CD4-positive, alpha-beta T cell treated with Interferon gamma for 1 hour (primary cell): ENCODE measurements at places on chromosomes 4 and X.

- no peak for DNase-seq
Observed at GRCh38 chrX:124229374-124229773, 103.1 kb upstream of the TEX13D start.

GRCh38 chr4:153228512-153229140, 24.4 kb downstream of the TRIM2 start:
- no peak for DNase-seq

DNA sequence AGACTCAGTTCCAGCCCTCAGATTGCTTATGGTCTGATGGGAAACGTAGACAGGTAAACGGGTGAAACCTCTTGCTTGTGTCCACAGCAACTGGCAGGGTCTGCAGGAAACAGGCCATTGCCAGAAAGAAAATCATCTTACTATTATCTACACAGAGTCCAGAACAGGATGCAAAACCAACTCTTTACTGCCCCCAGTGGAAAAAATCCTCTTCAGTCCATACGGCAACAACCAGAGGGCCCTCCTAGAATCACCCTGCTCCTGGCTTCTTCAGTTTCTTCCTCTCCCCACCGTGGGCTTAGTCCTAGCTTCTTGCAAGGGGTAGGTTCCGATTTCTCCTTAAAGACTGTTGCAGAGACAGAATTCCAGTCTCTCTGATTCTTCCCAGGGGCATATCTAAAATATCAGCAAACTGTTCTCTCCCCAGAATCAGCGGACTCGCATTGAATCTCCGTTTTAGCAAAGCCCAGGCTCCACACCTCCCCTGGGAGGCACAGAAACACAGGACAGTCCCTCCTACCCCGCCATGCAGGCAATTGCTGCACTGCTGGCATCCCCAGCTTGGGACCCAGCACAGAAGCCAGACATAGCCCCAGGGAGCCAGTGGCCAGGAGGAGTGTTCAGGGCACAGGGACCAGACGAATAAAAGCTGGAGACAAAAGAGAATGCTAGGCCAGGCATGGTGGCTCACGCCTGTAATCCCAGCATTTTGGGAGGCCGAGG, 41.0 kb upstream of the SH3RF1 start:
- DNase-seq: peak; percentile 13

GRCh38 chr4:21385706-21386105, 562.9 kb downstream of the KCNIP4 start:
- DNase-seq: no peak

DNA sequence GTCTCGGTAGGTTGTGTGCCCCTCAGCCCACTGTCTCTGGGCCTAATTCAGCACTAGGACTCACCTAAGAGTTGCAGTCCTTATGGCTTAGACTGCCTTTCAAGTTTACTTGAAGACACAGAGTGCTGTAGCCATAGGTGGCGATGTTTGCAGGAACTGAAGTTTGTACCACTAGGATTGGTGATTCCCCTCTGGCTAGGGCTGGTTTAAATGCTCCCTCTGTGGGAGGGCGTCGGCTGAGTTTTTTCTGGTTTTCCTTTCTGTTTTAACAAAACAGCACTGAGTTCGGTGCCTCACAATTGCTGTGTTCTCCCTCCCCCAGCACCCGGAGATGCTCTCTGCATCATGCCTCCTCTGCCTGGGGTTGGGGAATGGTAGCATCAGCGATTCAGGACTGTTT, 480.9 kb downstream of the PCDH11X start:
- no peak for DNase-seq

DNA sequence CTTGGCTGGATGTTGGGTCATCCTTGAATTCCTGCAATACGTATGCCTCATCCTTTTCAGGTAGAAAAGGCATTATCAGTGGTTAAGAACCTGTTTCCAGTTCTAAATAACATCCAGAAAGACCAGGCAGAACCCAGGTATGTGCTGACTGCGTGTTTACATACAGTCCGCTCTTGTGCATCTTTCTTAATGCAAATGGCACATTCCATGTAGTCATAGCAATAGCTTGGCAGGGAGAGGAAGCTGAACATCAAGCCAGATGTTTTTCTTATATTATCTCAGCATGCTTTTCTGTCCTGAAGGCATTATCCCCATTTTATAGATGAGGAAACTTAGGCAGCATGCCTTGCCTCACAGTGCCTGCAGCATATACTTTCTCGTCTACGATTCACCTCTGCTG, 2.1 kb downstream of the DCLK2 start:
- DNase-seq: no peak

GRCh38 chr4:24932515-24933225, 19.8 kb upstream of the CCDC149 start:
- no peak for DNase-seq

- DNase-seq: no peak
Observed at GRCh38 chr4:43348591-43348990, 456.1 kb downstream of the GRXCR1 start.

GRCh38 chr4:158890294-158890693, 121.5 kb downstream of the FNIP2 start:
- no peak for DNase-seq

- DNase-seq: no peak
Observed at GRCh38 chr4:166895771-166896170, 338.5 kb downstream of the SPOCK3 start.

- no peak for DNase-seq
Observed at GRCh38 chr4:153542834-153543233, 76.7 kb downstream of the TMEM131L start.

GRCh38 chr4:4603067-4603466, 61.2 kb upstream of the STX18 start:
- no peak for DNase-seq

DNA sequence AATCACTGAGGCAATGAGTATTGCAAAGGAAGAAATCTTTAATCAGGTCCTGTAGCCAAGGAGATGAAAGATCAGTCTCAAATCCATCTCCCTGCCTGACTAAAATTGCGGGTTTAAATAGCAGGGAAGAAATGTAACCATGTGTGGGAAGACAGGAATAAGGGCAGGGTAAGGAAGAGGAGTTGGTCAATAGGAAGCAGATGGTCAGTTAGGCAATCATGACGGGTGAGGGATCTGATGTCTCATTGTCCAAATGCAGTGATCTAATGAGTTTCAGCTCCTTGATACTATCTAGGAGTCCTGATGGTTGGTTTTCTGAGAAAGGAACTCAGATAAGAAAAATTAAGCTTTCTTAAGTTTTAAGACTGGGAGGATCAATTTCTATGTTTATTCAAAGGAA, 200.8 kb downstream of the SPATA18 start:
- DNase-seq: no peak

GRCh38 chr4:66376396-66376795, 706.1 kb upstream of the EPHA5 start:
- DNase-seq: no peak

DNA sequence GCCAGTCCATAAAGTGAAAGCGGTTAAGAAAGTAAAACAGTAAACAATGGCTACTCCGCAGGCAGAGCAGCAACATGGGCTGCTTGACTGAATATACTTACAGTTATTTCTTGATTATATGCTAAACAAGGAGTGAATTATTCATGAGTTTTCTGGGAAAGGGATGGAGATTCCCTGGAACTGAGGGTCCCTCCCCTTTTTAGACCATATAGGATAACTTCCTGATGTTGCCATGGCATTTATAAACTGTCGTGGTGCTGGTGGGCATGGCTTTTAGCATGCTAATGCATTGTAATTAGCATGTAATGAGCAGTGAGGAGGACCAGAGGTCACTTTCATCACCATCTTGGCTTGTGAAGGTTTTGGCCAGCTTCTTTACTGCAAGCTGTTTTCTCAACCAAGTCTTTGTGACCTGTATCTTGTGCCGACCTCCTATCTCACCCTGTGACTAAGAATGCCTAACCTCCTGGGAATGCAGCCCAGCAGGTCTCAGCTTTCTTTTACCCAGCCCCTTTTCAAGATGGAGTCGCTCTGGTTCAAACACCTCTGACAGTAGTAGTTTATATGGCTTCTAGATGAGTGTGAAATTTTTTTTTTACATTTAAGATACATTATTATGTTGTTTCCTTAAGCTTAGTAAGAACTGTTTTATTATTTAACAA, 514.8 kb upstream of the TENM3 start:
- DNase-seq: no peak

- no peak for DNase-seq
Observed at GRCh38 chrX:65598559-65599147, 64.1 kb upstream of the LAS1L start.

GRCh38 chr4:102180046-102180445, 165.2 kb downstream of the SLC39A8 start:
- no peak for DNase-seq

DNA sequence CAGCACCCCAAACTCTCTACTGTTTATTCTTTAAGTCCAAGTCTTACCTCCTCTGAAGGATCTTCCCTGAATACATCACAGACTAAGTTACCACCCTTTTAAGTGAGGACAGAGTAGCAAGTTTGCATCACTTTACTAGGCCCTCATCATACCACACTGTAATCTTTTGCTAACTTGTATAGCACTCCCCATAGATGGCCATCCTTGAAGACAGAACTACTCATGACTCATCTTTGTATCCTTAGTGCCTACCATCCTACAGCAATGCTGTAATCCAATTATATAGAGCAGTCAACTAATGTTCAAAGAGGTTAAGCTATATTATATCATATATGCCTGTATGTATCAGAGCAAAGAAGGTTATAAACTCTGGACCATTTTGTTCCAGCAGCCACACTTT, 101.4 kb downstream of the ADAMTS3 start:
- no peak for DNase-seq

GRCh38 chrX:115968436-115969252, 201.9 kb upstream of the AGTR2 start:
- no peak for DNase-seq

- no peak for DNase-seq
Observed at GRCh38 chr4:152161676-152162330, 374.1 kb downstream of the FBXW7 start.

DNA sequence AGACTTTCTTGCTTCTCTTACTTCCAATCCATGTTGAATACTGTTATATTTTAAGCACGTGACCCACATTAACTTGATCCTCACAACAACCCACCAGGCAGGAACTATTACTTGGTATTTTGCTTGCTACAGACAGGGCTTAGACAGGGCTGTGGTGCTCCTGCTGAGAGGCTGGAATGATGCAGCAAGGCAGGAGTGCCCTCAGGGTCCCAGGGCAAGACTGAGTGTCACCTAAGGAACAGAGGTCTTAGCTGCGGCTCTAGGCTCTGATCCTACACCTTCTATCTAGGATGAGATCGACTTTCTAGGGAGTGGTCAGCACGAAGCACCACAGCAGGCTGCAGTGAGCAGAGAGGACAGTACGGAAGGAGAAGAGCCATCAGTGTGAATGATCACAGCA, 20.0 kb downstream of the TAPT1 start:
- DNase-seq: no peak

GRCh38 chr4:87219632-87220093, 755 bp downstream of the KLHL8 start:
- DNase-seq: peak; percentile 41

GRCh38 chr4:110124711-110125110, 73.7 kb downstream of the ELOVL6 start:
- no peak for DNase-seq

DNA sequence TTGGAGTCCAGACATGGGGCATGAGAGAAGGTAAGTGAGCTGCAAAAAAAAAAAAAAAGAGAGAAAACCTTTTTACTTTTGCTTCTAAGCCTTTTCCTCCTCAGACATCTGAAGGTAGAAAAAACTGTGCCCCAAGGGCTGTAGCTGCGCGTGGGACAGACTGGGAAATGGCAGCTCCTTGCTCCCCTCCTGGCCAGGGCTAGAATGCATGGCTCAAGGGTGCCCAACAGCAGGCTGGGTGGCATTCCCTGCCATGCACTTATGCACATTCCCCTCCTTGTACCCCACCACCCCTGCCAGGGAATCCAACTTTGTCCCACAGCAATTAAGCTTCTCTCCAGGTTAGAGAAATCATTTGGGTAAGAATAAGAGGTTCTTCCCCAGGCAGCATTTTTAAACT, 421.2 kb downstream of the TRAM1L1 start:
- no peak for DNase-seq

- DNase-seq: no peak
Observed at GRCh38 chrX:47611926-47612325, 7.7 kb downstream of the SYN1 start.

- DNase-seq: no peak
Observed at GRCh38 chrX:7086384-7086783, 61.1 kb upstream of the STS start.

DNA sequence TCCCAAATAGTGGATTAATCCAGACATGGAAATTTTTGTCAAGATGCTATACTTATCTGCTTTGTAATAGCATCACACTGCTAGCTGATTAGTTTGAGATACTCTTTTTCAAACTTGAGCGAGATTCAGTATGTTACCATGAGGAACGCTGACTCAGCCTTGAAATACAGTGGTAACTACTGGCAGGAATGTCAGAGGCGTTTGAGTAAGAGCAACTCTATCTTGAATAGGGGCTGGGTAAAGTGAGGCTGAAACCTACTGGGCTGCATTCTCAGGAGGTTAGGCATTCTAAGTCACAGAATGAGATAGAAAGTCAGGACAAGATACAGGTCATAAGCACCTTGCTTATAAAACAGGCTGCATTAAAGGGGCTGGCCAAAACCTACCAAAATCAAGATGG, 2519.6 kb downstream of the ARAP2 start:
- DNase-seq: no peak

GRCh38 chr4:110364911-110365520, 110.9 kb upstream of the ENPEP start:
- DNase-seq: no peak

DNA sequence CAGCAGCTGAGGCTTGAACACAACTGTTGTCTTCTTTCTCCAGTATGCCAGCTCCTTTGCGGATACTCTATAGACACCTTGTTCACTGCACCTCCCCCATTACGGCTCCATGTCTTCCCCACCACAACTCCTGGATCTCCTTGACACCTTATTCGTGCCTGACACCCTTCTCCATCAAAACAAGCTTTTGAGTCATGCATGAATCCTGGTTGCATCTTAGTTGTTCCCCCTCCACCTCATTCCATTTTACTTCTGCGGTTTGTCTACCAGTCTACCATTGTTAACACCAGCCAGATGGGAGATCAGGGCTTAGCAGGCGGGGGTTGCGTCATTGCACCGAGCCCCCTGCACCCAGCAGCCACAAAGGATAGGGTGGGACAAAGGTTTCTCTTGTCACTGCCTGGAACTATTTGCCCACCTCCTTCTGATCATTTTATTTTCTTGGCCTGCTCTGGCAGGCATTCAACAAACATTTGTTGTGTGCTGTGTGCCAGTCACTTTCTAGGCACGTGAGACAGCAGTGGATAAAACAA, 2.0 kb upstream of the CDK16 start:
- DNase-seq: no peak

GRCh38 chrX:28549838-28550237, 37.4 kb upstream of the IL1RAPL1 start:
- DNase-seq: no peak

GRCh38 chrX:2457289-2458133, 43.3 kb downstream of the DHRSX start:
- DNase-seq: no peak

GRCh38 chr4:5638976-5639375, 69.4 kb downstream of the EVC2 start:
- DNase-seq: no peak

GRCh38 chr4:8838961-8839431, 32.6 kb downstream of the HMX1 start:
- no peak for DNase-seq

- no peak for DNase-seq
Observed at GRCh38 chr4:111323916-111324315, 701.0 kb upstream of the PITX2 start.

- no peak for DNase-seq
Observed at GRCh38 chr4:118765399-118765798, 70.5 kb downstream of the SEC24D start.
